ENCODE measurements at places on chromosomes 3 and 15.

- peak; percentile 17 for DNase-seq
Observed at GRCh38 chr3:13705051-13705450, 156.1 kb downstream of the FBLN2 start.

DNA sequence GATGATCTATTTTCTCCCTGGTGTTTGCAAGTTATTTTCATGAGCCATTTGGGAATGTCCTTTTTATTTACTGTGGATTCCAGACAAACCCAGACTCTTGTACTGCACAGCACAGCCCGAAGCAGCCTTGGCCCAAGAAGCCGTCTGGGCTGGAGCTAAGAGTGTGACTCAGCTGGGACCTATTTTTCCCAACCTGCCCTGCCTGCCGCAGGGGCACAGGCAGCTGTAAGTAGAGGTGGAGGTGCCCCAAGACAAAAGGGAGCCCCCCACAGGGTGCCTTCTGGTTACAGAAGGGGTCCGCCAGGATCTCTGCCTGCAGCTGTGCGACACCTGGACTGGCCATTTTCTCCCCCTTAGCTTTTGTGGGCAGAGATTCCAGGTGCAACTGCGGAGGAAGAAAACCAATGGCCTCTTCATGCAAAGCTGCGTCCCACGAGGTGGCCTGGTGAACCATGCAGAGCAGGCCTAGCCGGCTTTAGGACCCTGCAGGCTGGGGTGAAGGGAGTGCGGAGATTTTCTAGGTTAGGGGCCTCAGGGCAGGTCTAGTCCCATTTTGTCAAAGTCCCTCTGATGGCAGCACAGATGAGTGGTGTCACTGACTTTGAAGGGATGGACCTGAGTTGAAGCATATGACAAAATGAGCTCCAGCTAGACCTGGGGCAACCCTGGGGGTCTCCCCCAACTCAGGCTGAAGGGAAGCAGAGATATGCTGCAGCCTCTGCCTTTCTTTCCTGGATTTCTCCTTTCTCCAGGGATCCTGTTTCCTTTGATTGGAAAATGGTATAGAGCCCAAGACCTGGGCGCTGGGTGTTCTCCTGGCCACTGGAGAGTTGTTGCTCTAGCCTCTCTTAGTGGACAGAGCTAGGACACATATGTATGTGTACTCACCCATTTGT, 131.2 kb downstream of the KLF13 start:
- peak; percentile 59 for DNase-seq

DNA sequence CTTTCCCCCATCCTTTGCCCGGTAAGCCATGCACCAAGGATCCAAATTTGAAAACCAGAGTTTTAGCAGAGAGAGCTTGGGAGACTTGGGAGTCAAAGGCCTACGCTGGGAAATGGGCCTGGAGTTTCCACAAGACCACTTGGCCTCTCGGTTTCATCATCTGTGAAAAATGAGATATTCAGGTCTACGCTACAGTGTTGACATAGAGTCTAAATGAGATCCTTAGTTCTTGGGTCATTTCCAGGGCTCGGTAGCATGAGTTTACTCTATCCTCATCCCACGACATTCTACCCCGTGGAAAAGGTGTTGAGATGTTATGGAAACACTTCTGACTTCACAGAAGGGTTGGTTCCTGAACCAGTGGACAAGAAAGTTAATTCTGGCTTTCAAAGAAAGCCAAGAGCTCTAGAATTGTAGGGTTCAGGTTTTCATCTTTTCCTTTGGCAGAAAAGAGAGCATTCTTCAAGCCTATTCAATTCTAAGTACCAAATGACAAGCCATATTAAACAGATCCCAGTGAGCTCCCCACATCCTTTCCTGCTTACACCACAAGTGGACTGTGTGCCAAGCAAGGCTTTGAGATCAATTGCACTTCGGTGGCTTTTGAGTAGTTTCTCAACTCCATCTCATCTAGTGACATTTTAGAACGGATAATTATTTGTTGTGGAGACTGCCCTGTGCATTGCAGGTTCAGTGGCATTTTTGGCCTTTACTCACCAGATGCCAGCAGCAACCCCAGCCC, 219.7 kb downstream of the SLCO3A1 start:
- no peak for DNase-seq

DNA sequence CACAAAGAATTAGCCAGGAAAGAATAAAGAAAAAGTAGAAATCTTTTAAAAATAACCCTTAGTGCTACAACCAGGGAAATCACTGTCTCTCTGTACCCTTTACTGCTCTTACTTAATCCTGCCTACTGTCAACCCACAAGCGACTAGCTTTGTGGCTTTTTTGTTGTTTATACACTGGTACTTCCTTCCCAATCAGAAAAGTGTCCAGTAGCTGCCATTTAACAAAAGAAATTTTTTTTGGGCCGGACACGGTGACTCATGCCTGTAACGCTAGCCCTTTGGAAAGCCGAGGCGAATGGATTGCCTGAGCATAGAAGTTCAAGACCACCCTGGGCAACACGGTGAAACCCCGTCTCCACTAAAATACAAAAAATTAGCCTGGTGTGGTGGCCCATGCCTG, 13.8 kb upstream of the FAM219B start:
- DNase-seq = no peak

DNA sequence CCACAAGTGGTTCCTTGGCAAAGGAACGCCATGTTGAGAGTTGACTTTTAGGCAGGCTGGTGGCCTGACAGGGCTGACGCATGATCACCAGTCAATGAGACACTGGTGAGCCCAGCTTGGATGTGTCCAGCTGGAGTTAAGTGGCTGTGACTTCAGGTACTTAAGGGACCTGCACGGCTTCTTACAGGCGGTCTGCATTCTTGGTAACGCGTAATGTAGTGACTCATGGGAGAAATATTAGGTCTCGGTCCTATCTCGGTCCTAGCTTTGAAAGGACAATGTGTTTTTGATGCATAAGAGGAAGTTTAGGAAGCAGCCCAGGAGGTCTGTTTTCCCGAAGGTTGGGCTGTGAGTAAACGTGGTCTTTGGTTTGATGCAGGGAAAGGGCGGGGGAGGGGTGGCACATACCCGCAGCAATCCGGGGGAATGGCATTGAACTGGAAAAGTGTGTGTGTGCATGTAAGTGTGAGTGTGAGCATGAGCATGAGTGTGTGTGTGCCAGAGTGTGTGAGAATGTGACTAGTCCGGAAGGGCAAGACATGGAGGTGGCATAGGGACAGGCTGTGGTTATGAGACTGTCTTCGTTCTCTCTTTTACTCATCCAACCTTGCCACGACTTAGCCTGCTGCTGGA, 55.3 kb downstream of the FAM43A start:
- DNase-seq = no peak

- DNase-seq = no peak
Observed at GRCh38 chr3:186883686-186884058, 41.2 kb downstream of the ADIPOQ start.

DNA sequence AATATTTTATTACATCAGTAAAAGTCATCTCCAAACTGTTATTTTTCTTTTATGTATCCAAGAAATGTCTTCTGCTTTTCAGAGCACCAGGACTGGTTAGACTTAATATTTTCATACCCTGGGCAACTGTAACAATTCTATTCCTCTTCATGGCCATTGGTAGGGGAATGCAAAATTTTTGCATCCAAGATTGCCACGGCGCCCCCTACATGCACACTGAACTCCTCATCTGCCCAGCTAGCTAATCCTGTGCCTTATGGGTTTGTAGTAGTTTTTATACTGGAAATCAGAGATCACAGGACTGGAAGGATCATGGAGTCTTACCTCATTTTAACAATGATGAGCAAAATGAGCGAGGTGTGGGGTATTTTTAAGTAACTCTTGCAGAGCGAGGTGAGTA, 74.2 kb downstream of the CRTC3 start:
- DNase-seq = peak; percentile 71

- DNase-seq = no peak
Observed at GRCh38 chr3:191268737-191269136, 60.5 kb upstream of the CCDC50 start.

- no peak for DNase-seq
Observed at GRCh38 chr15:48577469-48577868, 68.0 kb downstream of the FBN1 start.

DNA sequence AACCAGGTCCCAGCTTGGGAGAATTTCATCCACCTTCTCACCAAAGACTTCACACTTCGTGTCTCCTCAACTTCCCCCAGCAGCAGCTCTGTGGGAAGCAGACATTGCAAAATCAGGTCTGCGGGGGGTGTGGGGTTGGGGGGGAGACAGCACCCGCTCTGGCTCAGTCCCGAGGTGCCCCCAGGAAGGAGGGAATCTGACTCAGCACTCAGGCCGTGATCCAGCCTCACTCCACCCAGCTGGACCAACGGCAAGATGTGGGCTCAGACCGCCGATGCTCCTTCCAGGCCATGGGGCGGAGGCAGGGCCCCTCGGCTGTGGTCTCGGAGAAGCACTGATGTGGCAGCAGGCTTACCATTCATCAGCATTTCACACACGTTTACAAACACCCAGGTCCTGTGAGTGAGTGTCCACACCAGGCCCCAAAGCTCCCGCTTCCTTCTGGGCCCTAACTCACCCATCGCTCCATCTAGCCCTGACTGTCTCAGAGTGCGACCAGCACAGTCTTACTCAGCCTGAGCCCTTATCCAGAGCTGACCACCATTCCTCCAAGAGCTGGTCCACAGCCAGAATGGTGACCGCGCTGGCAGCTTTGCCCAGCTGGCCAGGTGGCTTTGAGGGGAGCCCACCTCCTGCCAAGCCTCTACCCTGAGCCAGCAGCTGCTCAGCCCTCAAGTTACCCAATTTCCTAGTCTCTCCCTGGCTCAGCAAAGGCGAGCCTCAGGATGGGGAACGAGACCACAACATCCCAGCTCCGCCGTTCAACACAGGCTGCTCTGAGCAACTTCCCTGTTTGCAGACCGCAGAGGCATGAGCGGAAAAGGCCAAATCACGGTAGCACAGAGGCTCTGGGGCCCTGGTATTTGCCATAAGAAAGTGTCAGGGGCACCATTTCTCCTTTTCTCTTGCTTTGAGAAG, 3.3 kb downstream of the STAB1 start:
- peak; percentile 75 for DNase-seq

- DNase-seq = no peak
Observed at GRCh38 chr15:82833362-82833682, 23.9 kb downstream of the WHAMM start.

DNA sequence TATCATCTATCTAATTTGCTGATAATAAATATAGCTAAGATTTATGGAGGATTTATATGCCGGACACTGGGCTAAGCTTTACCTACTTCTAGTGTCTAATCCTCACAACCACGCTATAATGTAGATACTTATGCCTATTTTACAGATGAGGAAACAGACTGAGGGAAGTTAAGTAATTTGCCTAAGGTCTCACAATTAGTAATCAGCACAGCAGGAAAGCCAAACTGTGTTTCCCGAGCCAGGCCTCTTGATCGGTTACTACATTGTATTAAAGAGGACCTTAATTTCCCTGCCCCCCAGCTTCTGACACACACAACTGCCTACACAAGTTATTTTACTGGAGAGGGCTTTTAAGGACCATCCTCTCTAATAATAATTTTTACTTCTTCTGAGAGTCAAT, 40.9 kb downstream of the ONECUT1 start:
- DNase-seq = no peak

DNA sequence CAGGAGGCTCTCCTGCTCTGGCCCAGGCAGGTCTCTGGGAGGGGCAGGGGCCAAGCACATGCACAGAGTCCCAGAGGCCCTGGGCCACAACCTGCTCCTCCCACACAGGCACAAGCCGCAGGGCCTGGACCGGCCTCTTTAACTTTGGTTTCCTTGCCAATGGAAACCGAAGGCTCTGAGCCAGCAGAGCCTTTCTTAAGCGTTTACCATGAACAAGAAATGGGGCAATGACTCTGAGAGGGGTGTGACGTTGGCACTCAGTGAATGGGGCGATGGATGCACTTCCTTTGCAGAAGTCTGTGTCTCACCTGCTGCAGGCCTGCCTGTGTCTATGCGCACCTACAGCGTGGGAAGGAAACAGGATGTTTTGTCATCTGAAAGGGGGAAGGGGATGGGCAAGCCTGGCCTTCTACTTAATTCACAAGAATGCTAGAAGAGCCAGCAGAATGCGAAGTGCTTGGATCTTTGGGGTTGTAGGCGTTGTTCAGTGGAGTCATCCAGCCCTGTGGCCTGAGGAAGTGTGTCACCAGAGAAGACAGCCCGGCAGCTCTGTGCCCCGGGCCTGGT, 41.8 kb downstream of the IFT122 start:
- peak; percentile 70 for DNase-seq

- DNase-seq = no peak
Observed at GRCh38 chr3:72678867-72679266, 169.4 kb downstream of the SHQ1 start.

- DNase-seq = no peak
Observed at GRCh38 chr15:34986326-34986725, 1.8 kb downstream of the ZNF770 start.

DNA sequence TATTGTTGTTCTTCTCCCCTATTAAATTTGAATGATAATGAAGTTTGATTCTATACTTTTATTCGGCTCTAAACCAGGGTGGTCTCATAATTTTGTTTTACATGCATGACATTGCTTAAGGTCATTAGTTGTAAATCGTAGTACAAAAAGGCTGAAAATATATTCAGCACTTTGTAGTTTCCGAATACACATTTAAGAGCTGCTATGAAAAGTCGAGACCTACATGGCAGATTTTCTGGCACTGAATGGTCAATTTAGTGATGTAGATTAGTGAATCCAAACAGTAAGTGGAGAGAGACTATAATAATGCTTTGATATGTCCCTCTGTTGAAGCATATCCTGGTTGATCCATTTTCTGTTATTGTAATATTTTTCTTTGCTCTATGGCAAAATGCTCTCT, 254.0 kb upstream of the SOX2 start:
- no peak for DNase-seq

DNA sequence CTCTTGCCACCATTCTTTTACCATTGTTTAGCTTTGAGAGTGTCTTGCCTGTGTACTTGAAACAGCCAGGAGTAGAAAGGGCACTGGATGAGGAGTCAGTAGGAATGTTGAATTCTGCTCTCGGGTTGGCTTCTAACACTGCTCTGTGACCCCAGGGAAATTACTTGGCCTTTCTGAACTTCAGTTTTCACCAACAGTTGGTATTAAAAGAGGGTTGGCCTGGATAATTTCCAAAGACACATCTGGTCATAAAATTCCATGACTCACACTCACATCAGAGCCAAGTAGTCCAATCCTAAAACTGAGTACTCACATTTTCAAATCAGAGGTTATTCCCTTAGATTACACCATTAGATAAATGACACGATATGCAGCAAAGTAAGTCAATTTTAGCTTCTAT, 141.6 kb downstream of the ECT2 start:
- DNase-seq = no peak

- DNase-seq = no peak
Observed at GRCh38 chr3:29344935-29345334, 64.1 kb downstream of the RBMS3 start.

GRCh38 chr15:80636675-80637074, 58.4 kb upstream of the ABHD17C start:
- DNase-seq = no peak

DNA sequence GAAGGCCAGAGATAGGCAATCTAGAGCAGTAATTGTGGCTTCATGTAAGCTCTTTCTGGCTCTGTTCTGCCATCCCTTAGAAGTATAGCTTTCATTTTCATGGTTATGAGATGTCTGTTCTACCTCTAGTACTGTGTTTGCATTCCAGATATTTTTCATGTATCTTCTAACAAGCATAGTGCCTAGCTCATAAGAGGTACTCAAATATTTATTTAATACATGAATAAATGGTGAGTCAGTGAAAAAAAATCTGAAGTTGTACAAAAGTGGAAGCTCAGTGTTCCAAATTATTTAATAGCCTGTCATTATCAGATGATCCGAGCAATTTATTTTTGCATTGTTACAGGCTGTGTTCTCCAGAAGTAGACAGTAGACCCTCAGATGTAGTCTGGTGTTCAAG, 64.3 kb downstream of the OXSM start:
- no peak for DNase-seq

- DNase-seq = no peak
Observed at GRCh38 chr15:62834686-62835329, 207.7 kb upstream of the TPM1 start.

GRCh38 chr3:31704591-31705179, 172.0 kb downstream of the STT3B start:
- no peak for DNase-seq
